ENCODE measurements at places on chromosomes 13 and 19.
A peak's percentile ranks its signal among the peaks of the same experiment; 100 is the strongest.

DNA sequence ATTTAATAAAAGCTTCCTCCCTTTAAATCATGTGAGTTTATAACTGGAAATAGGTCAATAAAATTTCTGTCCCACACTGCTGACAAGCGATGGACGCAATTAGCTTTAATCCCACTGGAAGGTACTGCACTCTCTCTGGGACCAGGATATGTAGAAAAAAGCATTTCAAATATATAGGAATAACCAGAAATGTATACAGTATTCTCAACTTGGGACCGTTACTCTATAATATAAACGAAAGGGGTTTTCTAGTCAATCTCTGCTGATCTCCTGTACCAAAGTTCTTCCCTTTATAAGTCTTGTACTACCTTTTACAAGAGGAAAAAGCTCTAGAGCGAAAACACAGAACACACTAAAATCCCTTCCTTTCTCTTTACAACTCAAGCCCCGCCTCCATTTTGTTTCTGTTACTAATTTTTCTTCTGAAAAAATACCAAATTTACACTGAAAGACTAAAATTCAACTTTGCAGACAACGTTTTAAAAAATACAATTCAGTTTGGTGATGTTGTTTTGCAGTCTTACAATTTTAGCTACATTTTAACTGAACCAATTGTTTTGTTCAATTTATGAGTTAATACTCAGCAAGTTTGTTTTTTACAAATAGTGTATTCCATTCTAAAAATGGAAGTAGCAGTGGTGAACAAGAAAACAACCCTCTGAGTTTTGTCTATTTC is 1.7 kb upstream of the USPL1 start:
- DNase-seq, result no peak

- no peak for DNase-seq
Observed at GRCh38 chr19:50203281-50204080, at the start of gene MYH14. MYH14 (plus strand) TSS chr19:50203622; CDS start chr19:50210366, 6,744 bp downstream.

- peak; percentile 14 for DNase-seq
Observed at GRCh38 chr13:49641801-49642291, 13.5 kb downstream of the ARL11 start.

GRCh38 chr13:77415253-77416071 is 88.6 kb upstream of the MYCBP2 start:
- DNase-seq, result no peak

DNA sequence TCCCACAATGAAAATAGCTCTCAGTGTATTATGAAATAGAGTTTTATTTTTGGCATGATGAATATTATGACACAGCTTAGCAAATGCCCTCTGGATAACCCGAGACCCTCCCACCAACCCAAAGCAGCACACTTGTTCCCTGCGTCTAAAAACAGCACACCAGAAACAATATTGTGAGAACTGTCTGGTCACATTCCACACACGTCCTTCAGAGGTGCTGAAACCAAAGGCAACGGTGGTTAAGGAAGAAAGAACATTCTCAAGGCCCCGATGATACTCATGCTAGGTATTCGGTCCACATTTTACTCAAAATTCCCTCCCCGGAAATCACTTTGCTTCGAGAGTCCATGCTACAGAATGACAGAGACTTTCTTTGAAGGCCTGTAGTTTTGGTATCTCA is 156.7 kb downstream of the SLC7A1 start:
- no peak for DNase-seq

DNA sequence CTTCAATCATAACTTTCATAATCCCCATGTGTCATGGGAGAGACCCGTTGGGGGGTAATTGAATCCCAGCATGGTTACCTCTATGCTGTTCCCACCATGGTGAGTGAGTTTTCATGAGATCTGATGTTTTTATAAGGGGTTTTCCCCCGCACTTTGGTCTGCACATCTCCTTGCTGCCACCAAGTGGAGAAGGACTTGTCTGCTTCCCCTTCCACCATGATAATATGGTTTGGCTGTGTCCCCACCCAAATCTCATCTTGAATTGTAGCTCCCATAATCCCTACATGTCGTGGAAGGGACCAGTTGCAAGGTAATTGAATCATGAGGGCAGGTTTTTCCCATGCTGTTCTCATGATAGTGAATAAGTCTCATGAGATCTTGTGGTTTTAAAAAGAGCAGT is 524.9 kb downstream of the SLITRK5 start:
- DNase-seq, result no peak

GRCh38 chr13:72677431-72677830 is 50.0 kb downstream of the MZT1 start:
- DNase-seq, result no peak

DNA sequence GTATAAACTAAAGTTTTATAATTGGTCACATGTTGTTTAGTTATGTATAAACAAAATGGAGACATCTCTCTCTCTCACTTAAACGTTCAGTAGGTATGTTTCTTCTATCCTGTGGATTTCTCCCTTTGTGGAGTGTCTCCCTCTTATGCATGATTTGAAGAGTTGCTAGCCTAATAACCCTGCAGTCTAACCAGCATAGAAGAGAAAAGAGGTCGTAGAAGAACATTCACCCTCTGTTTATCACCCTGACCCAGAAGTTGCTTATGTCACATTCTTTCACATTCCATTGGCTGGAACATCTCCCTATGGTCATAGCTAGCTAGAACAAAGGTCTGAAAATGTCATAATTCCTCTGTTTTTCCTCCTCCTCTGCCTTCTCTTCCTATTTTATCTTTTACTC is 176.8 kb upstream of the PCDH20 start:
- no peak for DNase-seq

DNA sequence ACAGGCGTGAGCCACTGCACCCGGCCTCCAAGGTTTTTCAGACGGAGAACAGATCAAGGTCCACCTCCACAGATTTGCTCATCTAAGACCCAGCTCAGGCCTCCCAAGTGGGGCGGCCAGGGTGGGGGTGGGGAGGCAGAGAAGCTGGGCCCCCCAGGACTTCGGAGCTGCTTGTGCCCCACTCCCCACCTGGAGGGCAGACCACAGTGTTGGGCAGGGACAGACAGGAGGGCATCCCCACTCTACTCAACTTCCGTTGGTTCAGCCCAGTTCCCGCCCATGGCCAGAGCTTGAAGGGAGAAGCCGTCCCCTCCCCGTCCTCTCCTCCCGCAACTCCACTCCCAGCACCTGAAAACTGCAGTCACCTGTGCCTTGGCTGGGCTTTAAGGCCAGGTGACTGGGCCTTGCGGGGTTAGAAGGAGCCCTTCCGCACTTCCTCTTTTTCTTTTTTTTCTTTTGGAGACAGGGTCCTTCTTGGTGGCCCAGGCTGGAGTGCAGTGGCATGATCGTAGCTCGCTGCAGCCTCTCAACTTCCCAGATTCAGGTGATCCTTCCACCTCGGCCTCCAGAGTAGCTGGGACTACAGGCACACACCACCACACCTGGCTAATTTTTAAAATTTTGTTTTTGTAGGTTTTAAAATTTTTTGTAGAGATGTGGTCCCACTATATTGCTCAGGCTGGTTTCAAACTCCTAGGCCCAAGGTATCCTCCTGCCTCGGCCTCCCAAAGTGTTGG is 734 bp upstream of the LRRC8E start:
- DNase-seq, result no peak

DNA sequence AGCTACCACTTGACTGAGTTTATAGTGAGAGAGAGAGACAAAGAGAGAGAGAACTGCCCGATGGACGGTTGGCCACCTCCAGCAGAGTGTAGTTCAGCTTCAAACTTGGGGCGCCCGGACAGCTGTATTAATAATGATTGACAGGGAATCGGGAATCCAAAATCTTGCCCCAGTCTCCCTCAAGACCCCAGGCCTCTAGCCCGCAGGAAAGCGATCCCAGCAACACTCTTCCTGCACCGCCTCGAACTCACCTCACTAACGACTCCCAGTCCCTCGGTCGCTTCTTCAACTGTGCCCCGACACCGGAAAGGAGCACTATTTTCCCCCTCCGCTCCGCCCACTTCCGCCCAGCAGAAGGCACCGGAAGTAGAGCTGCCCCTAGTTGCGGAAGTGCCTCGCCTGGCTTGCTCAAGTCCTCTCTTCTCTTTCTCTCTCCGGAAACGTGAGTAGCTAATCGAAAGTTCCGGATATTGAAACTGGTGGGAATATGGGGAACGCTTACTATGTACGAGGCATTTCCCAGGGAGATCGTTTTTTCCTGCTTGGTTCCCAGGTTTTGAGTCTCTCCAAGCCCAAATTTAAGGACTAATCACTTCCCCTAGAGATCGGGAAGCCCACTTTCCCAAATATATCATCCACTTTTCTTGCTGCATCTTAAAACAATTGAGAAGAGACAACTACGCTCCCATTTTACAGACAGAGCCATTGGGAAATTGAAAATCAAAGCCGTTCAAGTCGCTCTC is at the start of gene NOSIP:
TSS of gene NOSIP (minus strand) at position 293 of the 743 bp plus-strand sequence. CDS start 19,865 bp downstream, outside the sequence.
- peak; percentile 62 for DNase-seq

DNA sequence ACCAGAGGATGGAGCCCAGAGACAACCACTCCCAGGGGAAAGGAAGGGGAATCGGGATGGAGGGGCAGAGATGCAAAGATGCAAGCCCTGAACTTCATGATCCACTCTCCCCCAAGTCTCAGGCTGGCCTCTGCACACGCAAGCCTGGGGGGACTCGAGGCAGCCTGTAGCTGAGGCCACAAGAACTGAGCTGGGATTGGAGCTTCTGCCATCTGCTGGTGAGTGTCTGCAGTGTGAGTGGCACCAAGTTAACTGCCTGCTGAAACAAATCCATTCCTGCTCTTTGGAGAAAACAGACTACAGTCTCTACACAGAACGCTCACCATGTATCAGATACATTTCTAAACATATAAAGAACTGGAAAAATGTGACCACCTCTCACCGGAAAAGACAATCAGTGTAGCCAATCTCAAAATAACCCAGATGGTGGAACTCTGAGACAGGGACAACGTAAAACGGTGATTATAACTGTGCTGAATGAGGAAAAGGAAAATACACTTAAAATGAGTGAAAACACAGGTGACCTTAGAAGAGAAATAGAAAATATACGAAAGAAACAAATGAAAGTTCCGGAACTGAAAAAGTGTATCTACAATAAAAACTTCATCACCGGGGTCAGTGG is 62.1 kb downstream of the KLF2 start:
- DNase-seq, result no peak

DNA sequence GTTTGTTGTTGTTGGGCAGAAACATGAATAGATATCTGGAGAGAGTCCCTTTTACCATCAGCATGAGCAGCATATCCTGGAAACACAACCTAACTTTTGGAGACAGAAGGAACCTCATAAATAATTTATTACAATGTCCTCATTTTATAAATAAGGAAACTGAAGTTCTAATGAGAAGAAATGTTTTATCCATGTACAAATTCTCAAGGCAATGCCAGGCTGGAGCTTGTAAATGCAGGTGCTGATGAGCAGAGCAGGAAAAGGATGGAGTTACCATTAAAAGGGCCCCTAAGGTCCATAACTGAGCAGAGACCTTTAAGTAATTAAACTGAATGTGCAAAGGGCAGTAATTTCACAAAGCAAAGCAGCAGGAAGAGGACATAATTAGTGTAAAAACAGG is 17.3 kb downstream of the LCP1 start:
- no peak for DNase-seq

GRCh38 chr19:1000095-1000494 is at the start of gene GRIN3B:
GRIN3B (plus strand) TSS chr19:1000419; CDS start chr19:1000438, 19 bp downstream.
- no peak for DNase-seq

- DNase-seq, result no peak
Observed at GRCh38 chr13:46327246-46327645, 59.8 kb downstream of the RUBCNL start.

DNA sequence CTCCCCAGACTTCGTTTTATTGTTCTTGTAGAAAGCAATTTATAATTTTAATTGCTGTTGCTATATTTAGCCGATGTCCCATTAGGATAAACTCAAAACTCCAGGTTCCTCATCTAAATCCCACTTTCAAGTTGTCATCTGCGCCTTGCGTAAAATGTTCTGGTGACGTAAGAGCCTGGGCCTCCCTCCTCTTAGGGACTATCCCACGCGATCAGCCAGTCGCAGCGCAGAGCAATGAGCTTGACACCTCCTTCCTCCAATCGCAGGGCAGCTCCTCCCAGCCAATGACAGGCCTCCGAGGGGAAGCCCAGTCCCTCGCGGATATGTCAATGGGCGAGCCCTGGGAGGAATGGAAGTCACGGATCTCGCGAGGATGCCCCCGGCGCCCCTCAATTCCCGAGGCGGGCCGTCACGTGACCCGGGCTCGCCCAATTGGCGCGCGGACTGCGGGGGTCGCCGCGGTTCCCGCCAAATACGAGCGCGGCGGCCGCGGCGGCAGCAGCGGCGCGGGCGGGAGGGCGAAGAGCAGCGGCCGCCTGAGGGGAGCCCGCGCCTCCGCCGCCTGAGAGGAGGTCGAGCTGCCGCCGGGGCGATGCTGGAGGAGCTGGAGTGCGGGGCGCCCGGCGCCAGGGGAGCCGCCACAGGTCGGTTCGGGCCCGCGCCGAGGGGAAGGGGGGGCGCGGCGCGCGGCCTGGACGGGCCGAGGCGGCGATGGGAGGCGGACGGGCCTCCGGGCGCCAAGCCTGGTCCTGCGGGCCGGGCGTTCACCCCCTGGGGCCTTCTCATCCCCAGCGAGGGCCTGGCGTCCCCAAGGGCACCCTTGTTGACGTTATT is at the start of gene CHAF1A:
TSS of gene CHAF1A (plus strand) at position 470 of the 834 bp plus-strand sequence. CDS start at position 593, 123 bp downstream.
- peak; percentile 97 for DNase-seq

DNA sequence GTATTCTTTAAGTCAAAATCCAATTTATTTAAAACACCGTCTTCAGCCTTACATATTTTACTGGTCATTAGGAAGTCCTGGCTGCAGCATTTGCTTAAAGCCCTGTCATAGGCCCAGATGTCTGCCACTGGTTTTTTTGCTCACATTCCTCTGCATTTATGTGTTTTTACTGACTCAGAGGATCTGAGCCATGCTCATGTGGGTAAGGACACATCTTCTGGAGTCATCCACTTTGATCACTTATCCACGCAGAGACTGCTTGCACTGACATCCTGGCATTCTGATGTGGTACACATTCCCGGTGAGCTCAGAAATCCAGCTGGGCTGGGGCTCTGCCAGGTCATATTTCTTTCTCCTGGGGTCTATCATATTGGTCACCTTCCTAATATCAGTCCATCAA is 531.7 kb upstream of the ARGLU1 start:
- DNase-seq, result no peak

DNA sequence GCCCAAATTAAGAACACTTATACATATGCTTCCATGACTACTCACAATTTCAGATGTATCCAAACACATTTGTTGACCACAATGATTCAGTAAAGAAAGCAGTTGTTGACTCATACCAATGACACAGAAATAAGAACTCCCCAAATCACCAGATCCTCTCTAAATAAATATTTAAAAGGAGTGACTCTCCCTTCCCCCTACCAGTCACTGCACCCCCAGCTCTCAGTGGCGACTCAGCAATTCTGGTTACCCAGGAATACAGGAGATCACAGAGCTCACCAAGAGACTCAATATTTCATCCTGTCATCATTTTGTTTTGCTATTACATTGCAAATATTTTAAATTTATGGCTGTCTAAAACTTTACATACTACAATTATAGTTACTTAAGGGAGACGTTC is 131.5 kb downstream of the RGCC start:
- no peak for DNase-seq

Data from esophagus squamous epithelium (tissue), 5 donors.